ENCODE measurements at places on chromosomes 4 and X. TPM values are rescaled to one million over a fixed set of nuclear protein-coding genes. Genes with fewer than 3 reads are reported as not detected.

DNA sequence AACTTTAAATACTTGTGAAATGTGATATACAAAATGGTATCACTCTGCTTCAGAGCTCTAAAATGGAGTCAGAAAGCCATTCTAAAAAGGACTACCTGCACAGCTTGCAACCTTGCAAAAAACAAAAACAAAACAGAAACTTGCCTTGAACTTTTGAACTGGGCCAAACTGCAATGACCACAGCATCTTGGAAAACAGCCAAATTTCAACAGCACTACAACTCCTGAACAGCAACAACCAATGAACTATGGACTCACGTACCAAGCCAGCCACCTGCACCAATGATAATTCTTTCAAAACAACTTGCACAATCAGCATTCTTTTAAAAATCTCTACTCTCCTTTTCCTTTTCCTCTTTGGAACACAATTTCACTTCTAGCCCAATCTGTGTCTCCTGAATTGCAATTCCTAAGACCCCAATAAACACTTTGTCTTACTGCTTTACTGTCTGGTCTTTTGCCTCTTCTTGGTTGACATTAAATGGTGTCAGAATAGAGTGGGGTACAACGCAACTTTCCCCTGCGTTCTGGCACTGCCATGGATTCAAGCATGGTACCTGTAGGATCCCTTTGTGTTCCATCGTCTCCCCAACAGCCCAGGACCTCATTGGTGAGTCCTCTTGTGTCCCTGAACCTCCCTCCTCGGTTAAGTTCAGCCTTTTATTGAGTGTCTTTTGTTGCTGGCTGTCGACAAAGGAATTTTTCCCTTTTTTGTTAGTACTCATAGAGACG lies 35.7 kb upstream of the FMR1 start:
- DNase-seq, result no peak

GRCh38 chr4:139584784-139585183 lies 28.8 kb upstream of the SETD7 start:
- DNase-seq, result no peak

DNA sequence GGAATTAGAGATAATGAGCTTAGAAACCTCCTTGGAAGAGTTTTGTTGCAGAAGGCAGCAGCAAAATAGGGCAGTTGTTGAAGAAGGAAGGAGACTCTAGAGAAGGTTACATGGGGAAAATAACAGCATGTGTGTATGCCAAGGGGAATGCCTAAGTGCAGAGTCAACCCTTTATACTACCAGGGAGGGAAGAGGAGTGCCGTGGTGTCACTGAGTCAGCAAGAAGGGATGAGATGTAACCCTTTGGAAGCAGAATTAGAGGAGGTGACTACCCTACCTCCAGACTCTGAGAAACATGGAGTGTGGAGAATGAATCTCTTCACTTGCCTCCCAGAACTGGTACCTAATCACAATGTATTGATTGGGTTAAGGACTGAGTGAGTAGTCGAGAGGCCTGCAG lies 6.7 kb upstream of the GABRE start:
- no peak for DNase-seq

- peak; percentile 87 for DNase-seq
These were observed at the start of gene PRRG1 for GRCh38 chrX:37349221-37350033. Gene PRRG1, plus strand, starts transcription at chrX:37349364. Its CDS starts 56,886 bp downstream, at chrX:37406250.

The SLC6A14 gene
- not detected for total RNA-seq

DNA sequence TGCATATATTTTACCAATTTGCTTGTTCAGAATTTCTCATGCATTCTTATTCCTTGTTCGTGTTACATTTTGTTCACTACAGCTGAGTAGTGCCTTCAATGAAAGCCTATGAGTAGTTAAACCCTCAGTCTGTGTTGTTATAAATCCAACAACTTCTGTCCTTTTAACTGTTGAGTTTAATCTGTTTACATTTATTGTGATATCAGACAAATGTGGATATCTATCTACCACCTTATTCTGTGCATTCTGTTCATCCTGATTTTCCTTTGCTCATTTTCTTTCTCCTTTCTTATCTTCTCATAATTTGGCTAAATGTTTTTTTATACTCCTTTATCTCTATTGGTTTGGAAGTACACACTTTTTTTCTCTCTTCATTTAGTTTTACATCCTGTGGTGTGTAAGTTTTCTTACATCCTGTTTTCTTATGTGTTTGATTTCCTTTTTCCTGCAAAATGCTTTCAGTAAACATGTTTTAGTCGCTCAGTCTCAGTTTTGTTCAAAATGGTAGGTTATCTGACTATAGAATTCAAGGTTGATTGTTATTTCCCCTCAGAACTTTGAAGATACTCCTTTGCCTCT lies 54.2 kb downstream of the CASP6 start:
- no peak for DNase-seq

- no peak for DNase-seq
These were observed 191.2 kb downstream of the RRAGB start for GRCh38 chrX:55908661-55909212.

GRCh38 chr4:187477224-187477623 lies 518.3 kb upstream of the ZFP42 start:
- no peak for DNase-seq

The STARD8 gene
- 10.5 TPM for total RNA-seq

GRCh38 chrX:1020634-1021166 lies 191.7 kb downstream of the CRLF2 start:
- no peak for DNase-seq

- DNase-seq, result no peak
These were observed 119.6 kb downstream of the PAPSS1 start for GRCh38 chr4:107600436-107600835.

The ERCC6L gene
- 0.08 TPM for total RNA-seq

GRCh38 chr4:74674750-74675149 lies 119.6 kb downstream of the BTC start:
- DNase-seq, result no peak

- peak; percentile 55 for DNase-seq
These were observed 5.4 kb upstream of the GTPBP6 start for GRCh38 chrX:323721-324628.

The CPE gene
- 49.7 TPM for total RNA-seq

The AMBN gene
- total RNA-seq, result not detected

GRCh38 chrX:107576841-107577240 lies 51.5 kb upstream of the PRPS1 start:
- DNase-seq, result no peak

The GUCY1B1 gene
- 25.1 TPM for total RNA-seq

The FGF5 gene
- 0.91 TPM for total RNA-seq

DNA sequence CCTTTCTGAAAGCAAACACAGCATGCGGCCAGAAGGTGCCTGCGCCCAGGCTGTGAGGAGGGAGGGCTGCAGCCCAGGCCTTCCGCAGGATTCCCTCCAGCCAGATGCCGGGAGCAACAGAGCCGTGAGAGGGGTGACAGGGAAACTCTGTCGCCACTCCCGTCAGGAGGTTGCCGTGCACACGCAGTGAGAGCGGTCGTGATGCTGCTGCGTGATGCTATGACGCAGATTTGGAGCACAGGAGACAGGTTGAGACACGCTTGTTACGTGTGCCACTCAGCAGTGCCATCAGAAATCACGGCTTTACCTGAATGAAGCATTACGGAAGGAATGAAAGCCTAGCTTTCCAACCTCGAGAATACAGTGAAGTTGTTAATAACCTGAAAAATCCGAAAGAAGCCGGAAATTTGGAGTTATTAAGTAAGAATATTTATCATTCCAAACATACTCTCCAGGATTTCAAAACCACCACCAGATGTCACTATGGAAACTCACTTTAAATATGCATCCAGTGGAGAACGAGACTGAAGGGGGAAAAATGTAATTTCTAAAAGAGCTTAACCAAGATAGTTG lies 54.4 kb downstream of the FAT1 start:
- DNase-seq, result no peak

- DNase-seq, result no peak
These were observed 98.6 kb downstream of the PSAPL1 start for GRCh38 chr4:7336067-7336569.

GRCh38 chr4:88008743-88009171 lies 1.3 kb downstream of the PKD2 start:
- no peak for DNase-seq

GRCh38 chr4:138540056-138540800 lies 298.1 kb upstream of the SLC7A11 start:
- no peak for DNase-seq

The BEX5 gene
- total RNA-seq, result 0.97 TPM

GRCh38 chr4:6162885-6163284 lies 37.5 kb downstream of the JAKMIP1 start:
- no peak for DNase-seq

DNA sequence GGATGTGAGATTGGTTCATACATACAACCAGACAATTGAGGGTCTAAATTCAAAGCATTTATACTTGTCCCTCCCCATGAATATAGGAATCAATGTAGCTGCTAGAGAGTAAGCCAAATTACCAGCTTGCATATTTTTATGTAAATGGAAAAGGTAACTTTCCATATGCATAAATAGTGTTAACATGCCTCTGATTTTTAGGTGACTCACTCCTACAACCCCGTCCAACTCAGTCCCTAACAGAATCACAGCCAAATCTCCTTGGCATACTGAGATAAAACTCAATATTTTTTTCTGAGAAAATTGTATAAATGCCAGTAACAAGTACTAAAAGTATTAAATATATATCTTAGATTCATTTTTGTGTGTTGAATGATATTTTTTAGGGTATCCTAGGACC lies 67.2 kb downstream of the INPP4B start:
- DNase-seq, result no peak

DNA sequence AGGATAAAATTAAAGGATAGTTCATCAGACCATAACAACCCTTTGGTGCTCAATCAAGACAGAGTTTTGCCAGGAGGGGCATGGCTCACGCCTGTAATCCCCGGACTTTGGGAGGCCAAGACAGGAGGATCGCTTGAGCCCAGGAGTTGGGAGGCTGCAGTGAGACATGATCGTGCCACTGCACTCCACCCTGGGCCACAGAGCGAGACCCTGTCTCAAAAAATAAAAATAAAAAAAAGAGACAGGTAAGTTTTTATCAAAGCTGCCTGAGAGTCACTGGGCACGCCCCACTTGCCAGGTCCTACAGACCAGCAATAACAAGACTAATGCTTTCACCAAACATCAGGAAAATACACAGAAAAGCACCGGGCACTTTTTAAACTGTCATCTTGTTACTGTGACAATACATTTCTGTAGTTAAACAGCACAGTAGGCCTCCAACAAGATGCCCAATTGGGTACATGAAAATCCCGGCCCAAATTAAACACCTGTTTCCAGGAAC lies 765 bp downstream of the CFAP97 start:
- DNase-seq, result no peak

The RHOXF2 gene
- not detected for total RNA-seq

- DNase-seq, result no peak
These were observed 106.0 kb upstream of the PLAC1 start for GRCh38 chrX:134764202-134764785.

DNA sequence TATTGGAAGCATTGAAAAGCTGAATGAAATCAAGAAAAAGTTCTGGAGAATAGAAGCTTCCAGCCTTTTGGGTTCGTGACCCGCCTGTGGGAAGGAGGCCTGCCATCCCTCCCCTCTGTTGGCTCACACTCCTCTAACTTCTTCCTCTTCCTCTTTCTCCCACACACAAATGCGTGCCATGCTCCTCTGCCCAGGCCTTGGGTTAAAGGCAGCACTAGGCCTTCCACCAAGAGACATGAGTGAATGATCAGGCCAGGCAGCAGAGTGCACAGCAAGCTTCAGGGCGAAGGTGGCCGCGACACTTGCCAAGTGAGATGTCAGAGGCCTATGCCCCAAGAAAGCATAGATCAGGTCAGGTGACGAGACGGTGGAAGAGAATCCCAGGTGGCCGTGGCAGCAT lies 38.4 kb downstream of the FAM193A start:
- DNase-seq, result no peak
